ENCODE measurements at places on chromosomes 5 and 9.

DNA sequence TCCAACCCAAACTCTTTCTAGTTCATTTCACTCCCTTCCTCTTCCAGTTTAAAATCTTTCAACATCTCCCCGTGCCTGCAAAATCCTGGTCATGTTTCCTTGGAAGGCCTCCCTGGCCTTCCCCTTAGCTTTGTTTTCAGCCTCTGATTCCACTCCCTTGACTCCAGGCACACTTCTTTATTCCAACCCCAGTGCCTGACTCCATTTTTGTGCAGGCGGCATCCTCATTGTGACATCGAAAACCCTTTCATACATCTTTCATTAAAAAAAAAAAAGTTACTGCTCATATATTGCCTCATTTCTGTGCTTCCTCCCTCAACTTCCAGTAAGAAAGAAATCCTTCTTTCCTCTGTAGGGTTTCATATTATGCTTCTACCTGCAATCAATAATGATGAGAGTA, 7.1 kb upstream of the TNFSF8 start:
- DNase-seq, result no peak

- DNase-seq, result no peak
Measured at GRCh38 chr5:76735762-76736545, 20.0 kb downstream of the F2R start.

DNA sequence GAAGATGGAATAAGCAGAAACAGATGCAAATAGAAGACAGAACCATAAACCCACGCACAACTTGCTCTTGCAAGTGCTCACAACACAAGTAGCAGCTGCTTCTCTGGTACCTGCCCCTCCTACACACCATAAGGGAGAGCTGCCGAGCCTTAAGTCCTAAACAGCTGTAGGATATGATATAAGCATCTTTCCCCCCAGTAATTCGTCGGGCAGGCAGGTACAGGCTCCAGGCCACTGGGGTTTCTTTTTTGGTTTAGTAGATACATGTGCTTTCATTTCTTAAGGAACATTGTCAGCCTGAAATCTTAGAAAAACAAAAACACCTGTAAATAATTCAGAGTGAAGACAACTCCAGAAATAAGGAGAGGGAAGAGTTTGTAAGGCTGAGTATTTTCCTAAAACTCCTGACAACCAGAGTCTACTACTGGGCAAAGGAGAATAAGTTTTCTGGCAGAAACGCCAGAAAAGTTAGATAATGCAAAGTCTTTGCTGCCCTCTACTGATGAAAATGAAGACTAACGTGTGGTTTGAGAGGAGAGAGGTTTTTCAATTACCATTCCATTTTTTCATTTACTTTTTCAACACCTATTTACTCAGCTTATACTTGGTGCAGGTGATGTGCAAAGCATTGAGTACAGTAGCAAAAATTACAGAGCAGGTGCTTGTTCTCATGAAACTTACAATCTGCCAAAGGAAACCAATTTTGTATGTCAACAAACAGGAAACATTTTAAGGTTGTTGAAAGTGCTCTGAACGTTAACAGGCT, 20.1 kb upstream of the TCERG1 start:
- peak; percentile 54 for DNase-seq

- no peak for DNase-seq
Measured at GRCh38 chr5:2917524-2917923, 166.0 kb upstream of the IRX2 start.

DNA sequence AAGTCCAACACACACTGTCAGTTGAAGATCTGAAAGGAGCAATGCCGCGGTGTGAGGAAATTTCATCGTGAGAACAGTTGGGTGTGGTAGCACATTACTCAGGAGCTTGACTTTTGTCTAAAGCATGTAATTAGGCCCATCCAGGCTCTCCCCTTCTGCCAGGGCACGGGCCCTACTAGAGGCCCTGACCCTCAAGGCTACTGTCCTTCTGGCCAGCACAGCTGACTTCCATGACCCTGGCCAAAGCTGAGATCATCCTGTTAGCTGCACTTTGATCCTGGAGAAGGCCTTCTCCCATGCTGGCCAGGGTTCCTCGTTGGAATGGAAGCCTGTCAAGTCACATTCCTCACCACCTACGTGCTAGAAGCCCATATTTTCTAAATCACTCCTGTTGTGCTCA, 77.8 kb upstream of the SLC1A3 start:
- no peak for DNase-seq

Measured in AG10803 (cell line).